ENCODE measurements at places on chromosomes 3 and 15.

DNA sequence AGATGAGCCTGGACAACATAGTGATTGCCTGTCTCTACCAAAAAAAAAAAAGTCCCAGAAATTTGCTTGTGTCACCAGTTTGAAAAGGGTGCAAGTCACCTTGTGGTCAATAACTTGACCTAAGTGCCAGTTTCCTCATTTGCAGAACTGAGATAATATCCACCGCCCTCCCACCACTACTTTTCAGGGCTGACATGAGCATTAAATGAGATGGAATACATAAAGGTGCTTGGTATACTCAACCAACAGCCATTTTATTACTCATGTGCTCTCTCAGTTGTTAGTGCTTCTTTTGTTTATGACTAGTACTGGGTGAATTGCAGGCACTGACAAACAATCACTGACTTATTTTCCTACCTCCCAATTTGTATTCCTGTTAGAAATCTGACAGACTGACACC, 340.5 kb upstream of the SATB1 start:
- DNase-seq, result no peak

- DNase-seq, result no peak
Observed at GRCh38 chr3:112360561-112360960, 27.6 kb downstream of the CD200 start.

DNA sequence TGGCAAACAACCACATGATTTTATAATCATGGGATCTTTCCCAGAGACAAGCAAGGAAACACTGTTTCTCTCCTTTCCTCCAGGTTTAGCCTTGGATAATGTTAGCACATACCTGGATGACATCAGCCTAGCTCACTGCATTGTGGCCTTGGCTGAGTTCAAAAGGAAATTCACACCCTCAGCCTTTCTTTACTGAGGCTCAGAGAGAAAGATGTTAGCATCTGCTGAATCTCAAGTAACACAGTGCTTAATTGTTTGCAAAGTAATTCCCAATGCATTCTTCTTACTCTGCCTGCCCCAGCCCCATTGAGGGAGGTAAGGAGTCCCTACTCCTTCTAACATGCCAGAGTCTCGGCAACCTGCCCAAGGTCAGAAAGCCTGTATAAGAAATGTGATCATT, 432.2 kb upstream of the LMCD1 start:
- DNase-seq, result no peak

DNA sequence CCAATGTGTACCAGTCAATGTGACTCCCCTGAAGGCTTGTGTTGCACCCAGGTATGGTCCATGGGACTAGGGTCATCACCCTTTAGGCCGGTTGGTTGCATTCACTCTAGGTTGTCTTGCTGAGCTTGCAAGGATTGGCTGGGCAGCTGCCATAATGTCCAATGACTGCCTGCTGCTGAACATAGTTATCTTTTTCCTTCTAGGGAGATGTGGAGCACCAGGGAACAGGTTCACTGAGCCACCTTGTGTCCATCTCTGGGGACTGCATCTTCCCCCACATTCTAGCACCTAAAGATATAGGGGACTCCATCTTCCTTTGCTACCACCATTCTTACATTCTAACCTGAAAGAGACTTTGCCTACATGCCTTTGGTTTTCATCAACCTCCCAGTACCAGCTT, 580.4 kb upstream of the TBL1XR1 start:
- no peak for DNase-seq

DNA sequence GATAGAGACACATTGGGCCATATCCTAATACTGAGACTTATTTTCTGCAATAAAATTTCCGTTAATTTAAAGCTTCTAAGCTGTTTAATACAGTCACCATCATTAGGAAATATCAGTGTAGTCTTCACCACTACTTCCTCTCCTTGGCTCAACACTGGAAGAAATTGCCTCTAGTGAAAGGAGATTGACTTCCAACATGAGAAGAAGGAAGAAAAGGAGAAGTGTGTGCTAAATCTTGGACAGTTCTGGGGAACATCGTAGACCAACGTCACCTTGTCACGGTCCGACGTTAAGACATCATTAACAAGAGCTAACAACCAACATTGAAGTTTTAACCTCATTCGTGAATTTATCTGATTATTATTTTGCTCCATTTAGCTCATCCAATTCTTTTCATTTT, 987.0 kb upstream of the CFAP20DC start:
- no peak for DNase-seq

GRCh38 chr15:29871401-29871800, 49.1 kb upstream of the TJP1 start:
- no peak for DNase-seq
